ENCODE measurements at places on chromosomes 11 and 22. TPM values are rescaled to one million over a fixed set of nuclear protein-coding genes. Genes with fewer than 3 reads are reported as not detected.

DNA sequence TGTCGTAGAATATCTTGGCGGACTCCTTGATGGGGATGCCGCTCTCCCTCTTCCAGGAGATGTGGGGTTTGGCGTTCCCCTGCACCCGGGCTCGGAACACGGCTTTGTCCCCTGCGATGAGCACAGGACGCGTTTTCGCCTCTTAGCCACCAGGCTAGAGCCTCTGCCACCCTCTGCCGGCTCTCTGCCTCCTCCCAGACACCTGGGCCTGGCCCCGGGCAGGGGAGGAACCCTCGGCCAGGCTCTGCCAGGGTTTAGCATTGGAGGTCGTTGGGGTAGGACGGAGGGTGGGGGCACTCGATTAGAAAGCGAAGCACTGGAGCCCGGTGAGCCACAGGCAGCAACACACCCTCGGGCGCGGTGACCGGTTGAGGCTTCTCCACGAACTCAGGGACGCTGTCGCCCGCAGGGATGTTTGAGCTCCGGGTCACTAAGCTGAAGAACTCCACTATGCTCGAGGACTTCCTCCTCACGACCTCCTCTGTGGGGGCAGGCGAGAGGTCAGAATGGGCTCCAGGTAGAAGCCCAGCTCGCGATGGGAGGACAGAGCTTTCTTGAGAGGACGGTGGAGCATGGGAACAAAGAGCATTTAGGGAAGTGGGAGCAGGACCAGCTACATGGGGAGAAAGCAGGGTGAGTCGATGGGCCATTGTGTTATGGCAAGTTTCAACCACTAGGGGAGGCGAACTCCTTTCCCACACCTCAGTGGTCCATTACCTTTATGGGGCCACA lies 4.3 kb downstream of the IGSF22 start:
- DNase-seq = peak; percentile 63

DNA sequence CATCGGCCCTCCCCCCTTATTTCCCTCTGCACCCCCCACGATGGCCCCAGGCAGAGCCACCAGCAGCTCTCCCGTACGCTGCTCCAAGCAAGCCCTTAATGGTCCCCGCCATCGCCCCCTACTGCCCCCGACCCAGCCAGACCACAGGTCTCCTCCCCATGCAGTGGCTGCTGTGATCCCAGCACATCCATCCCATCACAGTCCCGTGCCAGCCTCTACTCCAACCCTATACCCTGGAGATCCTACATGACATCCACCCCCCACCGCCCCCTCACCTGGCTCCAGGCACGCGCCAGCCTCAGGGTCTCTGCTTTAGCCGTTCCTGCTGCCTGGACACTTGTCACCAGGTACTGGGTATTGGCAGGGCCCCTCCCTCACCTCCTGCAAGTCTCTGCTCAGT lies 85.8 kb upstream of the RTL6 start:
- DNase-seq = peak; percentile 34

OR6T1 gene
- total RNA-seq = not detected

GRCh38 chr11:95910638-95911368 lies 13.1 kb downstream of the MTMR2 start:
- DNase-seq = no peak

KCNE3 gene
- total RNA-seq = 0.73 TPM

RRM1 gene
- 109 TPM for total RNA-seq

DNA sequence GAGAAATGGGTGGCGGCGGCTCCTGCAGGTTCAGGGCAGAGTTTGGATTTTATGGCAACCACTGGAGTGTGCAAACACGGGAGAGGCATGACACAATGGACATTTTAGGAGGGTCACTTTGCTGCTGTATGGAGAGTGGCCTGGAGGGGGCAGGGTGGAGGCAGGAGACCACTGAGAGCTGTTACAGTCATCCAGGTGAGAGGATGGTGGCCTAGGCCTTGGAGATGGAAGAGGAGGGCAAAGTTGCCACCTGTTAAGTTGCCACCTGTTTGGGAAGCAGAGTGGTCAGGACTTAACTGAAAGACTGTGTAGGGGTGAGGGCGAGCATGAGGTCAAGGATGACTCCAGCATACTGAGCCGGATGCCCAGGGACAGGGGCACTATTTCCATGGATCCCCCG lies 2.3 kb upstream of the RAD9A start:
- DNase-seq = no peak

- DNase-seq = no peak
Observed at GRCh38 chr11:76662656-76663485, 7.7 kb downstream of the LRRC32 start.

DNA sequence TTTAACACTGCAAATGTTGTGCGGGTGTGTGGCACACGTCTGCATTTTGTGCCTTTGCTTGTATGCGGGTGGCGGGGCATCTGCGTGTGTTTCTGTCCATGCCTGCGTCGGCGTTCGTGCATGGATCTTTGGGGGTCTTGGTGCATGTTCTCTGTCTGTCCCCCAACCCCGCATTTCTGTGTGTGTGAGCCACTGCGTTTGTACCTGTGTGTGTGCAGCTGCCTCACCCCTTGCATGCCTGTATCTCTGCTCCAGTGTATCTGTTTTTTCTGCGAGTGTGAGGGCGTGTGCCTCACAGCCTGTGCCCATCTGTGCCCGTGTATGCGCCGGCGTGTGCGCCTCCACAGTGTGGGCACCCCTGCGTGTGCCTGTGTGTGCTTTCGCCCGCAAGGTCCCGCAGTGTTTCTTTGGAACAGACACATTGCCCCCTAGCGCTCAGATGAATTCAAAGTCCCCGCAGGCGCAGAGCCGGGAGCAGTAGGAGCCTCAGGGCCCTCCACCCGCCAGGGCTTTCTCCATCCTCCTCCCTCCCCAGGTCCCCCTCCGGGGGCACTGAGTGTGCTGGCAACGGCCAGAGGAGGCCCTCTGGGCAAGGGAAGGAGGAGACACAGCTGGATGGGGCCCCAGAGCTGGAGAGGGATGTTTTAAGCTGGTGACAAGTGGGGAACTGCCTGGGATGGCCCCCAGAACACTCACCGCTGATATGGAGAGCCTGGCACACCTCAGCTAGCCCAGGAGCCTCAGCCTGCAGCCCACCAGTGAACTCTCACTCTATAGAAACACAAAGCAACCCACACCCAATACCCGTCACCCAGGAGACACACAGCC lies 3.1 kb upstream of the MN1 start:
- no peak for DNase-seq

DNA sequence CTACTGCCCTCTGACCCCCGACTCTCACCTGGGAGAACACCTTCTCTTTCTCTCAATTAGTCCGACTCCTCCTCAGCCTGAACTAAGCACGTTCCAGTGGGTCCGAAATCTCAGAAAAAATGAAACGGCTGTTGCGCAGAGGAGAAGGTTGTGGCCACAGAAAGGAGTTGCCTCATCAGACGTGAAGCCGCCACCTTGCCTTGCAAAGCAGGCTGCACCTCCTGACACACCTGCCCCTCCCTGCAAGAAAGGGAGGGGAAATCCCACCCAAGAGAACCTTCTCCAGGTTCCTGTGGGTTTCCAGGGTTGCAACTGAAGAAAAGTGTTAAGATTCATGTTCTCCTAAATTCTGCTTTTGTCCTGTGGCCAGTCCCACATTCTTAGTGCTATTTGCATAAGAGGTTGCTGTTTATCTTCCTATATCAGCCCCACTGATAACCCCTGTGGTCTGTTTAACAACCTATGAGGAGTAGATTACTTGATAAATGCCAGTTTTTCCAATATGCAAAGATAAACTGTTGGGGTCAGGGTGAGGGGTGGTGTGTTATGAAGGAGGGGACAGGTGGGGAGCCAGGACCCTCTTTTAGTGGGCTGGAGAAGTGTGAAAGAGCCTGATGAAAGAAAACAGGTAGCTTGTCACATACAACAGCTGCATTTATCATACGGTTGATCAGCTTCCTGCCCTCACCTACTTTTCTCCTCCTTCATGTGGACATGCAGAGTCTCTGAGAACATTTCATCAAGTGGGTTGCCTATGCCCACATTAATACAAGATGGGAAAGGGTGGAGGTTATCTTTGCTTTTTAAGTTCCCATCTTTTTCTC lies 18.2 kb downstream of the ZBTB16 start:
- DNase-seq = peak; percentile 68

DNA sequence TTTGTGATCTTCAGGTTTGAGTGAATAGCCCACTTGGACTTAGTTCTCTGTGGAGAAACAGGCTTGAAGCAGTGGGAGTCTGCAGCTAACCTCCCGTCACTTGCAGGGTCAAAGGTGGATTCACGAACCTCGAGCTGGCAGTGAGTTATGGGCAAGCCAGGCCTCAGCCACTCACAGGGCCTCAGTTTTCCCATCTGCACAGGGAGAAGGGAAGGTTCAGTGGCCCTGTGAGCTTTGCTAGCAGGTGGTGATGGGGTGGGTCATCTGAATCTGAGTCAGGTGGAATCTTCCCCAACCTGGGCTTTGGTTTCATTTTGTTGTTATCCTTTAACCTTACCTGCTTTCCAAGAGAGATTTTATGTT lies 86.6 kb upstream of the GRIK4 start:
- no peak for DNase-seq

DNA sequence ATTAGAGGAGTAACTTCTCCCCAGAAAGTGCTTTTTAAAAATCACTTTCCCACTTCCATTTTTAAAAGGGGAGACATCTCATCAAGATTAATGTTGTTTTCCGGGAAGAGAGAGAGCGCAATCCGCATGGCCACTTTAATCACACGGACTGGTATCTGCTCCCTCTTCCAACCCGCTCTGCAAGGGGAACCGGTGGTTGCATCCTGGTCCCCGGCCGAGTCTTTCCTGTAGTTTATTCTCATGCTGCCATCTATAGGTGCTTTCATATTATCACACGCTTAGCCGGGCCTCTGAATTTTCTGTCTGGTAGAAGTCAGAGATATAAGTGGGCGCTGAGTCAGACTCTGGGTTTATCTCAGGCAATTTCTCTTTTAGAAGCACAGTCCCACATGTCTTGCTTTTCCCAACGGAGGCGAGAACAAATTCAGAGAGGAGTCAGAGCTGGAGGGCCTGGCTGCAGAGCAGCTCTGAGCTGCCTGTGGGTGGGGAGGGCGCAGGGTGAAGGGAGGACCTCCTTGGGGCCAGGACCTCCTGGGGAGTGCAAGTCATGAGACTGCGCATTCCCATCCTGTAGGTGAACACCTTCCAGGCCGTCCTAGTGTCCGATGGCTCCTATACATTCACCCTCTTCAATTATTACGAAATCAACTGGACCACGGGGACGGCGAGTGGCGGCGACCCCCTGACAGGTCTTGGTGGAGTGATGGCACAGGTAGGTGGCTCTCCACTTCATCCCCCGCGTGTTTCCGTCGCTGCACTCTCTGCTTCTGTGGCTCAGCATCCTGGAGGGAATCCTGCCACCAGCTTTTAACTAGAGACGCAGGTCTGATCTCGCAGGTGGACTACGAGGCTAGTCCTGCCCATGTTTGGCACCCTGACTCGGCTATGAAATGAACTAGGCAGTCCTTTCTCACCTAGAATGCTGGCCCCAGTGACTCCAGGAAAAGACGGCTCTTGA lies 11.7 kb downstream of the TECTA start:
- DNase-seq = no peak

PKDREJ gene
- not detected for total RNA-seq

FGF3 gene
- total RNA-seq = not detected

- peak; percentile 51 for DNase-seq
Observed at GRCh38 chr11:1073261-1073724, 1.4 kb upstream of the MUC2 start.

DNA sequence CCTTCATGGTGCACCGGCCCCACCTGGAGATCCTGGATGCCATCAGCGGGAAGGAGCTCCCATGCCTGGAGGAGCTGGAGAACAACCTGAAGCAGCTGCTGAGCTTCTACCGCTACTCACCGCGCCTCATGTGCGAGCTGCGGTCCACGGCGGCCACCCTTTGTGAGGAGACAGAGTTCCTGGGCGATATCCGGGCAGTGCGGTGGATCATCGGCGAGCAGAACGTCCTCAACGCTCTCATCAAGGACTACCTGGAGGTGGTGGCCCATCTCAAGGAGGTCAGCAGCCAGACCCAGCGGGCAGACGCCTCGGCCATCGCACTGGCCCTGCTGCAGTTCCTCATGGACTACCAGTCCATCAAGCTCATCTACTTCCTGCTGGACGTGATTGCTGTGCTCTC lies 59.2 kb downstream of the SYT13 start:
- DNase-seq = no peak

DNA sequence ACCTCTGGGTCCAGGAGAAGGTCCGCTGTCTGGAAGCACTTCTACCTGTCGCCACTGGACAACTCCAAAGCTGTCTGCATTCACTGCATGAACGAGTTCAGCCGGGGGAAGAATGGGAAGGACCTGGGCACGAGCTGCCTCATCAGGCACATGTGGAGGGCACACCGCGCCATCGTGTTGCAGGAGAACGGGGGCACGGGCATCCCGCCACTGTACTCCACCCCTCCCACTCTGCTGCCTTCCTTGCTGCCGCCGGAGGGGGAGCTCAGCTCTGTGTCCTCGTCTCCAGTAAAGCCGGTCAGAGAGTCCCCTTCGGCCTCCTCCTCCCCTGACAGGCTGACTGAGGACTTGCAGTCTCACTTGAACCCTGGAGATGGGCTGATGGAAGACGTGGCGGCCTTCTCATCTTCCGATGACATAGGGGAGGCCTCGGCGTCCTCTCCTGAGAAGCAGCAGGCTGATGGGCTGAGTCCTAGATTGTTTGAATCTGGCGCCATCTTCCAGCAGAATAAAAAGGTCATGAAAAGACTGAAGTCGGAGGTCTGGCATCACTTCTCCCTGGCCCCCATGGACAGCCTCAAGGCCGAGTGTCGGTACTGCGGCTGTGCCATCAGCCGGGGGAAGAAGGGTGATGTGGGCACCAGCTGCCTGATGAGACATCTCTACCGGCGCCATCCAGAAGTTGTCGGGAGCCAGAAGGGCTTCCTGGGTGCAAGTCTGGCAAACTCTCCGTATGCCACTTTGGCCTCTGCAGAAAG lies 31.0 kb downstream of the ZBED4 start:
- no peak for DNase-seq

SPDYC gene
- total RNA-seq = not detected

OR51T1 gene
- total RNA-seq = not detected

- no peak for DNase-seq
Observed at GRCh38 chr11:79352349-79352703, 88.5 kb downstream of the TENM4 start.

SIPA1 gene
- 140 TPM for total RNA-seq

GRCh38 chr11:67629386-67630227 lies at the start of gene NUDT8:
Gene NUDT8, minus strand, starts transcription at chr11:67629937. Its CDS starts 26 bp downstream, at chr11:67629911.
- peak; percentile 93 for DNase-seq

IFITM10 gene
- 8.1 TPM for total RNA-seq

ALDH3B2 gene
- not detected for total RNA-seq

DNA sequence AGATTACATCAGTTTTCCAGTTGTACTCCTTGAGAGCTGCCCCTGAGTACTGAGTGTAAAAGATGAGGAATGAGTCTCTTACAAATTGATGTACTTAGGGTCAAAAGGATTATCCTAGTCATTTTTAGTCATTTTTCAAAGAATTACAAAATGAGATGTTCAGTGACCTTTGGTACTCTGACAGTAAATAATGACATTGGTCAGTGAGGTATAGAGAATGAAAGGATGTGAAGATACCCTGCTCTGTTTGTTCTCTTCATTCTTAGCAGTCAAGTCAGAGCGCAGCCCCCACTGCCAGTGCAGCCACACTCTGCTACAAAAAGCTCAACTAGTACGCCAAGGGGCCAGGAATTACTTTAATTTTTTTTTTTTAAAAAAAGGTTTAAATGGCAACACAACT lies 4.1 kb upstream of the ESAM start:
- no peak for DNase-seq

All from natural killer cell treated with Interleukin-12 subunit alpha and Interleukin-12 subunit beta and Interleukin-15 and Interleukin-18, amount 100 ng/mL, for 72 hours (primary cell).